ENCODE measurements at places on chromosomes 16 and 17.

DNA sequence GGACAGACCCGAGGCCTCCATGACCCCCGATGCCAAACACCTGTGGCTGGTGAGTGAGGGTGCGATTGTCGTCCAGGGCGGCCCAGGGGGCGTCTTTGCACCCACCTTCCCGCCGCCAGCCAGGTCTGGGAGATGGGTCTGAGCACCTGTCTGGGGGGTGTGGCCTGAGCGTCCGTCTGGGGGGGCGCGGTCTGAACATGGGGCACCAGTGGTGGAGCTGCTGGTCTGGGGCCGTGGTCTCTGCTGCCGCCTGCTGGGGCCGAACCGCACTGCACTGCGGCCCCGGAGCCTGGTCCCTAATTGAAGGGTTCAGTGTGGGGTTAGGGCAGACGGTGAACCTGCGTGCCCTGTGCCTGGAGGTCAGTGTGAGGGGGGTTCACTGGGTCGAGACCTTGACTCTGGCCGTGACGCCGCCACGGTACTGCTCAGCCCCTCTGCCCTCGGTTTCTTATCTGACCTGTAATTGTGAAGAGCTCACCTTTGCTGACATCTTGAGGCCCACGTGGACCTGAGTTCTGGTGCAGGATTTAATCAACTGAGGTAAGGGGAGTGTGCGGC lies 12.6 kb upstream of the TCF25 start:
- peak; percentile 61 for DNase-seq

GRCh38 chr16:89317101-89317671 lies 99.7 kb downstream of the ZNF778 start:
- DNase-seq: no peak

GRCh38 chr16:56549744-56550385 lies 15.0 kb upstream of the MT4 start:
- no peak for DNase-seq

- no peak for DNase-seq
Observed at GRCh38 chr17:33596899-33597298, 303.8 kb upstream of the ASIC2 start.

GRCh38 chr17:5431949-5432556 lies 6.9 kb downstream of the C1QBP start:
- DNase-seq: no peak

DNA sequence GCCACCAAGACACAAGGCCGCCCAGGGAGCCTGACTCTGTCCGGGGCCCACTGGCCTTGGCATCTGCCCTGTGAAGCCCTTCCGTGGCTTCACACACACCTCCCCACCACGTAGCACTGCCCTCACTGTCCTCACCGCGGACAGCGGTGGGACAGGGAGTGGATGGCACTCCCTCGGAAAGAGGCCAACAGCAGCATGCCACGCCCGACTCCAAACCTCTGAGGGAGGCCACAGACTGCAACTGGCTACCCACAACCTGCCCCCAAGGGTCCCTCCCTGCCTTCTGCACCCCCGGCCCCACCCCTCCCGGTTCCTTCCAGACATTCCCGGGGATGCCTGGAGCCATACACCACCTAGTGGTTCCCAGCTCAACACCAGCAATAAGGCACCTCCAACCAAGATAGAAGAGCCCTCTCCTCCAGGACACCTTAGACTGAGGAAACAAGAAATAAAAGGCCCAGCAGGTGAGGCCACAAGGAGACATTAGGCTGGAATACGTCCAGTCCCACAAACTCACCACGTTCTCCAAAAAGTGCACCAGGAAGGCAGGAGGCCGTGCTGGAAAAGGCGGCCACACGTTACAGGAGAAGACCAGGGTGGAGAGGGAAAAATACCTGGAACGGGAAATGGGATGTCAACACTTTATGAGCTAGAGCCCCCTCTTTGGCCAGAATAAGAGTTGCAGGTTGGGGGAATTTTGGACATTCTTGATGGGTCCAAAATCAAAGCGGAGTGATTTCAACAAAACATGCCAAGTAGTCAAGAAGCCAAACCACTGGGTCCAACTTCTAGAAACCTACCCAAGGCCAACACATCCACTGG lies 310.0 kb downstream of the SOX9 start:
- DNase-seq: no peak

DNA sequence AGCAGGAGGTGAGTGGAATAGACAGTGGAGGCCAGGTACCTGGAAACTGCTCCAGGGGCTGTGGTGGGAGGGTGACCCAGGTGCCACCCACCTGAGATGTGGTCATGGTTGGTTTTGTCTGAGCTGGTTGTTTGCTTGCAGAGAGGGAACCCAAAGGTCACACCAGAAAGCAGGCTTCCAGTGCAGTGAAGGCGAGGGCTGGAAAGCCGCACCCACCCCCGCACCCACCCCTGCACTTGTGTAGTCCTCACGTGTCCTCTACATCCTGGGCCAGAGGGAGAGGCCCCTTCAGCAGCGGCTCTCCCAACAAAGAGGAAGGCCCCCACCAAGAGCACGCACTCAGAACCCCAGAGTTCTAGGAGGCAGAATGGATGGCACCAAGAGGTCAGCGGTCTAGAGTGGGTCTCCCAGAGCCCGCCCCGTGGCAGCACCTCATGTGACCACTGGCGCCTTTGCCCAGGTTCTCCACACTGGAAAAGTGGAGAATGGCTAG lies 92.6 kb upstream of the CBX4 start:
- DNase-seq: no peak

DNA sequence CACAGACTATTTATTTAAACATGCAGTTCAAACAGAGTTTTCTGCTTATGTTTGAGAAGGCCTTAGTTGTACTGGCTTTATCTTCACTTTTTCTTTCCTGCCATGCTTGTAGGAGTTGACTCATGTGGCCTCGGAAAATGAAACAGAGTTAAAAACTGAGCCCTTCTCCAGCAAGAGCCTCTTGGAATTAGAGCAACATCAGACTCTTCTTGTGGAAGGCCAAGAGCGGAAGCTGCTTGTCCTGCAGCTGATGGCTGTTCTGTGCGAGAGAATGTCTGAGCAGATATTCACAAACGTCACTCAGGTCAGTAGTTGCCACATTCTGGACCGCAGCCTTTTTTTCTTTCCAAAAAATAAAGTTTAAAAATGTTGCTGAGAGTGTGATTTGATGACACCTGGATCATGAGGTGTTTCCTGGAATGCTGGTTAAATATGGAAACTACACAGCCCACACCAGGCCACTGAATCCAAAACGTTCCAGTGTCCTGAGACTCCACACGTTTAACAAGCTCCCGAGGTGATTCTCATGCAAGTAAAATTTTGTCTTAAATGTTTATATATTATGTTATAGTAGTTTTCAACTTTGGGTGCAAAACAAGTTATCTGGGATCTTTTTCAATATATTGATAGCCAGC lies 65.9 kb downstream of the TANGO6 start:
- DNase-seq: no peak

DNA sequence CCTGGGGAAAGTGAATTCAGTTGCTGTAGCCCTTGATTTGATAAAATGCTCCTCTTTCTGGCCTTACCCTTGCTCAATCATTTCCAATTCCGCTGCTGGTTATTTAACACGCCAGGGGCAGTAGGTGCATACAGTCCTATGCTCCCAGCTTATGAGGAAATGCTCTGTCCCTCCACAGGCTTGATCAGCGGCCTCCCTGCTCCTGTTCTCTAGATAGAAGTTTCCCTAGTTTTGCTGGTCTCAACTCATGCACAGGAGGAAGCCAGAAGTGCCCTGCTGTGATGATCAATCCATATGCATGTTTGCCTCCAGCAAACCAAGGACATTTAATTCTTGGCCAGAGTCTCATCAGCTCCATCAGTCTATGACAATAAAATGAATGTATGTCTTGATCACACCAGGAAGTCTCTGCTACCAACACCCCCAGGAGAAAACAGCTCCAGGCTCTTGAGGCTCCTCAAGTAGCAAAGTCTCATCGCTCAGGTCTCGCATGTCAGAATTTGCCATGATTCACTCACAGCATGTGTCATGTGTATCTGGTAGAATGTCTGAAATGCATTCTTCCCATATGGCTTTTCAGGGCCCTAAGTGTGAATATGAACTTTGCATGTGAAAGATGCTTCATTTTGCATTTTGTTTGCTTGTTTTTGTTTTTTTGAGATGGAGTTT lies 208.9 kb downstream of the CDH13 start:
- DNase-seq: no peak

- no peak for DNase-seq
Observed at GRCh38 chr16:72291121-72291520, 119.2 kb upstream of the PMFBP1 start.

DNA sequence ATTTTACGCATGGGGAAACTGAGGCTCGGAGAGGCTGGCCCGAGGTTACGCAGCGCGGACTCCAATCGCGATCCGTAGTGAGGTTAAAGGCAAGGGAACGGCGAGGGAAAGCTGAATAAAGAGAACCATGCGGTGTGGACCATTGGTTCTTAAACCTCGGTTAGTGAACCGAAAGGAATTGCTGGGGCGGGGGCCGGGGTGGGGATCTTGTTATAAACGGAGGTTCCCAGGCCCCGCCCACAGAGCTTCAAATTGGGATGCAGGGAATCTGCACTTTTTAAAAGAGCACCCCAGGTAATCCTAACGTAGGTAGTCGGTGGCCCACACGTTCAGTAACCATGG lies 524 bp downstream of the IQCK start:
- DNase-seq: no peak

- peak; percentile 85 for DNase-seq
Observed at GRCh38 chr17:39769974-39770587, 32.3 kb downstream of the GRB7 start.
